HT1080 (cell line): ENCODE measurements at places on chromosomes 2 and 18.

- DNase-seq: no peak
Observed at GRCh38 chr2:29225814-29226213, 110.6 kb downstream of the CLIP4 start.

- no peak for DNase-seq
Observed at GRCh38 chr2:161068670-161069069, 91.6 kb upstream of the TANK start.

GRCh38 chr2:47073641-47074040 lies 81.5 kb downstream of the STPG4 start:
- DNase-seq: no peak

DNA sequence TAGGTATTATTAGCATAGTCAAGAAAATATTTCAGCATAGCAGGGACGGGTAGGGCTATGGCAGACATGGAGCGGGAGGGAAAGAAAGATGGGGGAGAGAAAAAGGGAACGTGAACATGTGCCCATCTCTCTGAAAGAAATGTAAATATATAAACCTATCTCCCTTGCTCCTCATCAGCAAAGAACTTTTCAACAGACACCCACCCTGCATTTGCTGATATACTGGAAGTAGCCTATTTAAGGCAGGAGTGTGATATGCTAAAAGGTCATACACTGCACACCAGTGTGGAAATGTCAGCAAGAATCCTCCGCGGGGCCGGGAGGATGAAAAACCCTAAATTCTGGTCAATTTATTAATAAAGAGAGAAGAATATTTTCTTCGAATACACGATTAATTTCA lies 1.7 kb downstream of the MBOAT2 start:
- DNase-seq: no peak
